ENCODE measurements at places on chromosomes 6 and 20.

- DNase-seq, result no peak
These were observed 8.7 kb upstream of the MEP1A start for GRCh38 chr6:46784535-46784934.

DNA sequence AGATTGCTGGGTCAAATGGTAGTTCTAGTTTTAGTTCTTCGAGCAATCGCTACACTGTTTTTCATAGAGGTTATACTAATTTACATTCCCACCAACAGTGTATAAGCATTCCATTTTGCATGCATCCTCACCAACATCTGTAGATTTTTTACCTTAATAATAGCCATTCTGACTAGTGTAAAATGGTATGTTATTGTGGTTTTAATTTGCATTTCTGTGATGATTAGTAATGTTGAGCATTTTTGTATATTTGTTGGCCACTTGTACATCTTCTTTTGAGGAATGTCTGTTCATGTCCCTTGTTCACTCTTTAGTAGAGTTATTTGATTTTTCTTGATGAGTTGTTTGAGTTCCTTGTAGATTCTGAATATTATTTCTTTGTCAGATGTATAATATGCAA is 236.2 kb downstream of the GRM1 start:
- no peak for DNase-seq

GRCh38 chr6:164346631-164347030 is 932.1 kb downstream of the QKI start:
- DNase-seq, result no peak

- no peak for DNase-seq
These were observed 102.8 kb downstream of the PREX1 start for GRCh38 chr20:48724891-48725554.

GRCh38 chr6:129191235-129191634 is 308.3 kb downstream of the LAMA2 start:
- no peak for DNase-seq

- DNase-seq, result peak; percentile 87
These were observed 18.0 kb downstream of the ATP9A start for GRCh38 chr20:51750037-51750769.

- no peak for DNase-seq
These were observed 136.6 kb downstream of the ANKRD60 start for GRCh38 chr20:58091810-58092209.

- DNase-seq, result peak; percentile 16
These were observed 49.4 kb upstream of the CARMIL1 start for GRCh38 chr6:25229671-25230321.

DNA sequence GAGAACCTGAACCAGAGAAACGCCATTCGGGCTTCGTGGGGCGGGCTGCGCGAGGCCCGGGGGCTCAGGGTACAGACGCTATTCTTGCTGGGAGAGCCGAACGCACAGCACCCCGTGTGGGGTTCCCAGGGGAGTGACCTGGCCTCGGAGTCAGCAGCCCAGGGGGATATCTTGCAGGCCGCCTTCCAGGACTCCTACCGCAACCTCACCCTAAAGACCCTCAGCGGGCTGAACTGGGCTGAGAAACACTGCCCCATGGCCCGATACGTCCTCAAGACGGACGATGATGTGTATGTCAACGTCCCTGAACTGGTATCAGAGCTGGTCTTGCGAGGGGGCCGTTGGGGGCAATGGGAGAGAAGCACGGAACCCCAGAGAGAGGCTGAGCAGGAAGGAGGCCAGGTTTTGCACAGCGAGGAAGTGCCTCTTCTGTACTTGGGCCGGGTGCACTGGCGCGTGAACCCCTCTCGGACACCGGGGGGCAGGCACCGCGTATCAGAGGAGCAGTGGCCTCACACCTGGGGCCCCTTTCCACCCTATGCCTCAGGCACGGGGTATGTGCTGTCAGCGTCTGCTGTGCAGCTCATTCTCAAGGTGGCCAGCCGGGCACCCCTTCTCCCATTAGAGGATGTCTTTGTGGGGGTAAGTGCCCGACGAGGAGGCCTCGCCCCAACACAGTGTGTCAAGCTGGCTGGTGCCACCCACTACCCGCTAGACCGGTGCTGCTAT is 904 bp downstream of the B3GALT4 start:
- DNase-seq, result no peak

- DNase-seq, result no peak
These were observed 20.6 kb upstream of the ZBTB24 start for GRCh38 chr6:109503327-109504224.

DNA sequence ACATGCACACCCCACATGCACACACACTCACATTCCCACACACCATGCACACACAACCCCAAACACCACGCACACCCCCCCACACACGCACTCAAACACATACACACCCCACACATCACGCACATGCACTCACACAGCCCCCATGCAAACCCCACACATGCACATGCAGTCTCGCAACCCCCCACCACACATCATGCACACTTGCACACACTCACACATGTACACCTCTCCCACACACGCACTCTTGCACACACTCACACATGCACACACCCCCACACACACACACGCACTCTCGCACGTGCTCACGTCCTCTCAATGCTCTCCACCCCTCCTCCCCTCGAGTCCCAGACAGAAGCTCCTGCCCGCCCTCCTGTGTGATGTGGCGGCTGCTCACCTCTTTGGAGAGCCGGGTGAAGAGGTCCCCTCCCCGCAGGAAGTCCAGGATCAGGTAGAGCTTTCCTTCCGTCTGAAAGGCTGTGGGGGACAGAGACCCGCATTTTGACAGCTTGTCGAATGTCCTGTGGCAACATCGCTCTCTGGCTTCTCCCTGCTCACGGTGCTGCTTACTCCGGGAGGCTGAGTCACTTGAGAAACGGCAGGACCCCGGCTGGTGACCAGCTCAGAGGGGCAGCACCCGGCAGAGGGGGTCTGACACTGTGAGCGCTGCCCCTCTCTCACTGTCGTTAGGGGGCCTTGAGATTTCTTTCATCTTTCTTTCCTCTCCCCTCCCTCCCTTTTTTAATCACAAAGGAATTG is 78.5 kb downstream of the RAMACL start:
- no peak for DNase-seq

GRCh38 chr20:14401479-14402138 is 64.2 kb upstream of the FLRT3 start:
- no peak for DNase-seq

DNA sequence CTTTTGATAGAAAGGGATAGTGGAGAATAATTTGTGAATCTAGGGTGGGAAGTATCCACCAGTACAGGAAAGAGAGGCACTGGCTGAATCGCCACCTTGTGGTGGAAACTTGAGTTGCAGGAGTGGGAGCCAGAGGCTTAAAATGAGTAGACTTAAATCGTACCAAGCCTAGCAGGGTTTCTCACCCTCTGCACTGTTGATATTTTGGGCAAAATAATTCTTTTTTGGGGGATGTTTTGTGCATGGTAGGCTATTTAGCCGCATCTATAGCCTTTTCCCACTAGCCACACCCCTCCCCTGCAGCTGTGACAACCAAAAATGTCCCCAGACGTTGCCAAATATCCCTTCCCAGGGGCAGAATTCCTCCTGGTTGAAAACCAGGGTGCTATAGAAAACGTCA is 119.1 kb downstream of the DHX35 start:
- DNase-seq, result peak; percentile 42

DNA sequence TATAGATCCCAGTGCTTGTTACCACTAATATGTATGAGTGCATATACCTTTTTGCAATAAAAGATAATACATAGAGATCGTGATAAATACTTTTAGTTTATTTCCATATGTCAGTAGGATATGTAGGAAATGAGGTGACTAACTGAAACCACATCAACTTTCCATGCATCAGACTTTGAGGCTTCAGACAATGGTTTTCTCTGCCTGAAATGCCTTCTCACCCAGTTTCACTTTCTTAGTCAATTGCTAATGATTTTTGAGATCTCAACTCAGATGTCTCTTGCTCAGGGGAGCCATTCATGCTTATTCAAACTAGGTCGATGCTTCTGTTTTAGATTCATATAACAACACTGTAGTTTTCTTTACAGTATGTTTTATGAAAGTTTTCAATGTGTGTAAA is 626.6 kb upstream of the ADGRB3 start:
- no peak for DNase-seq

DNA sequence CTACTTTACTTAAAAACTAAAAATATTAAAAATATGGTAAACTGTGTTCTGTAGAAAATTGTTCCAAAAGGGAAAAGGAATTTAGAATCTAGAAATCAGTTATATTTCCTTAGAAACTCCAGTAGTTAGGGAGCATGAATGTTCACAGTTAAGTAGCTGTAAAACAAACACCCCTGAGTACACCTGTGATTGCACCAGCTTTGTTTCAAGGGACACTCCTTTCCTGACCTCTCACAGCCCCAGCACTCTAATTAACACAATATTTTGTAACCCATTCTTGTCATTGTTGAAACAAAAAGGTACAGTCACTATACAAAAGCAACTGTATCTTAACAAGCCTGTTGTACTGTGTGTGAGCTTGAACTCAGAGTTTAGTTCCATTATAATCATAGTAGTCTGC is 72.3 kb downstream of the NCOA7 start:
- DNase-seq, result no peak

GRCh38 chr6:11292594-11293236 is 60.2 kb upstream of the NEDD9 start:
- DNase-seq, result no peak

DNA sequence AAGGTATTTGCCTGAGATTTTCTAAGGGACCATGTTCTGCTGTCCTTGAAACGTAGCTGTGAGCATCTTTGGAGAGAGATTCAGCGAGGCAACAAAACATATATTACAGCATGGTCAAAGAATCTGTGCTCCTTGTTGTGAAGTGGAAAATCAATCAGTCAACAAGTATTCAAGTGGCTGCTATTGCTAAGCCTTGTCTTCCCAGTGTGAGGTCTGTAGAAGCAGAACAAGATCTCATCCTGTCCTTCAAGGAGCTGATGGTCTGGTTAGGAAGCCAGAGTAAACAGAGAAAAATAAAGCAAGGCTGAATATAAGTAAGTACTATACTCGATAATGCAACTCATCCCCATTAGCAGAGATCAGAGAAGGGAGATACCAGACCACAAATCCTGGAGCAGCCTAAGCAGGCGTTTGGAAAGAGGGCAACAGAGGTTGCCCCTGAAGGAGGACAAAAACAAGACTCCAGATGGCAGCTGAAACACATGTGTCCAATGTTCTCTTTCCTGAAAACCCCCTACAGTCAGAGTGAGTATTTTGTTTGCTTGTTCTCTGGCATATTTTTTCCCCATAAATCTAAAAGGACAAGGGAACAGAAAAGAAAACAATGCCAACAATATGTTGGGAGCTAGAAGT is 392.0 kb downstream of the SYNE1 start:
- no peak for DNase-seq

- DNase-seq, result no peak
These were observed 136.0 kb downstream of the AIG1 start for GRCh38 chr6:143196525-143197225.

- DNase-seq, result no peak
These were observed 37.1 kb downstream of the HLA-F start for GRCh38 chr6:29760328-29760727.

DNA sequence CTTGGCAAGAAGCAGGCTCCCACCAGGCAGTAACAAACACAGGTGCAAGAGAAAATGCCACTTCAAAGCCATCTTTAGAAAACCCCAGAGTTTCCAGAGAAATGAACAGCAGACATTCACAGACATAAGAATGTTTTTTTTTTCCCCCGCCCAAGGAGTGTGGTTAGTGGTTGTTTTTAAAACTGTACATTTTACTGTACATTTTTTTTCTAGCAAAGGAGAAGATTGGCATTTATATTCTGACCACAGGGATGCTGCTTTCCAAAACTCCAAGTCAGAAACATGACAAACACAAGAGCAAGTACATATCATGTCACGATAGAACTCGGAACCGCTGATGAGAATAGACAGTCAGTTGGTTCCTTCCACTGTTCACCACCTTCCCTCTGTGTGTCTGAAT is 197.9 kb downstream of the LRFN2 start:
- DNase-seq, result no peak

DNA sequence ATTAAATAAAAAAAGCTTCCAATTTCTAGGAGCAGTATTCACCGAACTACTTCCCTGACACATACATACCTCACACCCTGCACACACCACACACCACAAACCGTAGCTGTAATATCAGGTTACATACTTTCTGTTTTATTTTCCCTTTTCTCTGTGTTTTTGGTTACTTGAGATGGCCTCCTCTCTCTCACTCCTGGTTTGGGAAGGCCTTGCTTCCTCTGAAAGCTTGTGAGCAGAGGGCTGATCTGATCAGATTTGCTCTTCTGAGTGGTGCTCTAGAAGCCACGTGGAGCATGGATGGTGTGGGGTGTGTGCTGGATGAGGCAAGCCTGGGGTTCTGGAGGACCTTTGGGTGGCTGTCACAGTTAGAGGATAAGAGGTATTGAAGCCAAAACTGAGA is 20.9 kb downstream of the UTRN start:
- DNase-seq, result no peak

DNA sequence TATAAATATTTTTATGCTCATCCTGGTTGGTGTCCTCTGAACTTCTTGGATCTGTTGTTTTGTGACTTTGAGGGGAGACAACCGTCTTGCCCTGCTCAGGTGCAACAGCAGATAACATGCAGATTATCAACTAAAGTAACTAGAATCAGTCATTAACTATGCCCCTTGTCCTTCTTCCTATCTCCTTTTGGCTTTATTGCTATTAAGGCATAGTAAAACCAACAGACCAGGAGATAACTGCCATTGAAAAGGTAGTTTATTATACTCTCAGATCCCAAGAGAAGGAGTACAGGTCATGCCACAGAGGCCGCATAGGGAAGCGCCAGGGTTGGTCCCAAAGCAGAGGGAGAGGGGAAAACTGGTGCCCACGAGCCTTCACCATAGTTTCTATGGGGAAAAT is 418.2 kb downstream of the GJA1 start:
- no peak for DNase-seq

GRCh38 chr6:147999001-147999540 is 343.6 kb upstream of the SASH1 start:
- DNase-seq, result no peak

- no peak for DNase-seq
These were observed 118.3 kb downstream of the RALGAPA2 start for GRCh38 chr20:20594171-20594530.

GRCh38 chr6:81054036-81054435 is 698.4 kb downstream of the TENT5A start:
- DNase-seq, result no peak

- no peak for DNase-seq
These were observed 91.8 kb downstream of the TMEM200A start for GRCh38 chr6:130457605-130458004.

- DNase-seq, result no peak
These were observed at the start of gene MAPK13 for GRCh38 chr6:36129941-36130666. MAPK13 (plus strand) TSS chr6:36130513; CDS start chr6:36130583, 70 bp downstream.
